ENCODE measurements at places on chromosomes 2 and 18.

GRCh38 chr2:126543081-126543480, 112.9 kb upstream of the GYPC start:
- DNase-seq = no peak
- H3K4me1 ChIP-seq = no peaks in the 10 kb centered on the region
- no peak overlapping the region for H3K27ac ChIP-seq
- no peak overlapping the region for H3K4me3 ChIP-seq
- peaks cover 10% of the 10 kb centered on the region for H3K27me3 ChIP-seq

- no peaks in the 10 kb centered on the region for H3K36me3 ChIP-seq
- no peaks in the 10 kb centered on the region for H3K27me3 ChIP-seq
- no peak overlapping the region for H3K27ac ChIP-seq
- no peak for DNase-seq
- no peaks in the 10 kb centered on the region for H3K4me1 ChIP-seq
Measured at GRCh38 chr18:56067214-56067894, 479.4 kb upstream of the TCF4 start.

DNA sequence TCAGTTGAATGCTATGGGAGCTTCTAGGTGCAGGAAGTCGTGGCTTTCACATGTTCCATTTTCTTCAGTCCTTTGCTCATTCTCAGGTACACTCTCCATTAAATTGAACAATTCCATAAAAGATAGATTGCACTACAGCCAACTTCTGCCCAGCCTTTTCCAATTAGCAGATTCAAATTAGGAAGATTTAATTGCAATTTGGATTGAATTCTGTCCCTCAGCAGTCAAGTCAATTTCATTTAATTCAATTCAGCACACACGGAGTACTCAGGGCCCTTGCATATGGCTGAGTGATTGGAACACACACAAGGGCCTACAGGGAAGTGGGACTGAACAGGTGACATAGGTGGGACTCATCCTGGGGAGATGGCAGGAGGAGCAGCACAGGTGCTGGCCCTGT, 220.4 kb downstream of the LOXHD1 start:
- peaks cover 3% of the 10 kb centered on the region for H3K27me3 ChIP-seq
- no peaks in the 10 kb centered on the region for H3K4me1 ChIP-seq
- H3K4me3 ChIP-seq = no peak overlapping the region
- no peaks in the 10 kb centered on the region for H3K36me3 ChIP-seq
- no peak for DNase-seq

DNA sequence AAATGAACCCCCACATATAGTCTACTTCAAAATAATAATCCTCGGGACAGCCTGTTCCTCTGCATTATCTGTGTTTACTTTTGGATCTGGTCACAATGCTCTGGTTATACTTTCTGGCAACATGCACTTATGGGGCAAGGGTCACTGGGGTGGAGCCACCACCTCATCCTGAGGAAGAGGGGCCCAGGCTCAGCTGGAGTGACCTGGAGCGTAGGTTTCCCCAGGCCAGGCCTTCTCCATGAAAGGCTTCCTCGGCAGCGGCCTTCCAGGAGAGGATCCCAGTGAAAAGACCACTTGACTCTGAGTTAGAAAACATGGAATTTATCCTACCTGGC, 237.4 kb downstream of the SETBP1 start:
- no peaks in the 10 kb centered on the region for H3K36me3 ChIP-seq
- H3K27ac ChIP-seq = no peak overlapping the region
- peaks cover 2% of the 10 kb centered on the region for H3K27me3 ChIP-seq
- no peaks in the 10 kb centered on the region for H3K4me1 ChIP-seq
- H3K4me3 ChIP-seq = no peak overlapping the region

DNA sequence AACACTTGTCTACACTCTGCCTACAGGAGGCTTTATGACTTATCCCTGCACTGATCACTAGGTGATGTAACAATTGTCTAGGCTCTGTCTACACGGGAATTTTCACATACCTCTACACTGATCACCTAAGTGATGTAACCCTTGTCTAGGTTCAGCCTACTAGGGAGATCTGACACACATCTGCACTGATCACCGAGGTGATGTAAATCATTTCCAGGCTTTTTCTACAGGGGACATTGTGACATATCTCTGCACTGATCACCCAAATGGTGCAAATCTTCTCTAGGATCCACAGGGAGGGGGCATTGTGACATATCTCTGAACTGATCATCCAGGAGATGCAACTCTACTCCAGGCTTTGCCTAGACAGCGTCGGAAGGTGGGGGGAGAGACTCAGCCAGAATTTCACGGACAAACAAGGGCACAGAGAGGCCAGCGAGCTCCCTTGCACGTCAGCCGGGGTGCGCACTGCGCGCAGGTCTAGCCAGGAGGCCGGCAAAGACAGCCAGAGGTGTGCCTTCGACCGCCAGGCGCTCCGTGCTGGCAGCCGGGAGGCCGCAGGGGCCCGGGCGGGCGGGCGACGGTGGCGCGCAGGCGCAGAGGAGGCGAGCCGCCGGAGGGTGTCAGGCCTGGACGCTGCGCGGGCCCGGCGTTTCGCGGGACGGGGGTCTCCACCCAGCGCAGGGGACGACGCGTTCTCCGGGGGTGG, 46.9 kb upstream of the USP14 start:
- peak overlapping the region; percentile 82 for H3K4me3 ChIP-seq
- peaks cover 4% of the 10 kb centered on the region for H3K4me1 ChIP-seq
- peaks cover 3% of the 10 kb centered on the region for H3K36me3 ChIP-seq
- H3K27me3 ChIP-seq = no peaks in the 10 kb centered on the region
- H3K27ac ChIP-seq = peak overlapping the region; percentile 84

DNA sequence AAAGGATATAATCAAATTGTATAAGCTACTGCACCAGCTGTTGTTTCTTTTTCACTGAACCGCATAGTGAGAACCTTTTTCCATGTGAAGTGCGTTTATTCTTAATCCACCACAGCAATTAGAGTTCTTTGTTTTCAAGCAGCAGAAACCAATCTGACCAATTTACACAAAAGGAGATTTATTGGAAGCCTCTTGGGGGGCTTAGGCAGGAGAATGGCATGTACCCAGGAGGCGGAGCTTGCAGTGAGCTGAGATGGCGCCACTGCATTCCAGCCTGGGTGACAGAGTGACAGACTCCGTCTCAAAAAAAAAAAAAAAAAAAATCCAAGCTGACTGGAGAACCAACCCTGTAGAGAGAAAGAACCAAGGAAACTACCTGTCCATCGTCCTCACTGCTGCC, 10.0 kb downstream of the ADNP2 start:
- no peak for DNase-seq
- H3K4me3 ChIP-seq = no peak overlapping the region
- H3K4me1 ChIP-seq = peaks cover 15% of the 10 kb centered on the region

DNA sequence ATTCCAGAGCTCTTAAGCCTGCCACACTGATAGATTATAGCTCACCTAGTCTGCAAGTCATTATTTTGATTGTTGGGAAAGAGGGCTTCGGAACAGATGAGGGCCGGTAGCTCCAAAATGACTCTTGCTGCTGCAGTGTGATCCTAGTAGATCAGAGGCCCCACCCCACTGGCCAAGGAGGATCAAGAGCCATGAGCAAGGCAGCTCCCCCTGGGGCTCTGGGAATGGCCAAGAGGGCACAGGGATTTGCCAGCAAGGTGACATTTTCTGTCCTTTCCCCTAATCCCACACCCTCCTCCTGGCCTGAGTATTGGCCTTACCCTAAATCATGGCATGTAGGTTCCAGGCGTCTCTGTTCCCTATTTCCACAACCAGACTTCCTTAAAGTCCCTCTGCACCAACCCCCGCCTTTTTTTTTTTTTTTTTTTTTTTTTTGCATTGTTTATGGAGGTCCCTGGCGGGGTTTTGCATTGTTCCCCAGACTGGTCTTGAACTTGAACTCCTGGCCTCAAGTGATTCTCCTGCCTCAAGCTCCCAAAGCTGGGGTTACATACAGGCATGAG, 36.5 kb downstream of the EIF4E2 start:
- no peaks in the 10 kb centered on the region for H3K4me1 ChIP-seq
- H3K27ac ChIP-seq = no peak overlapping the region
- H3K4me3 ChIP-seq = no peak overlapping the region
- H3K36me3 ChIP-seq = peaks cover 12% of the 10 kb centered on the region
- DNase-seq = no peak
- no peaks in the 10 kb centered on the region for H3K27me3 ChIP-seq
